ENCODE measurements at places on chromosomes 3 and 15.

DNA sequence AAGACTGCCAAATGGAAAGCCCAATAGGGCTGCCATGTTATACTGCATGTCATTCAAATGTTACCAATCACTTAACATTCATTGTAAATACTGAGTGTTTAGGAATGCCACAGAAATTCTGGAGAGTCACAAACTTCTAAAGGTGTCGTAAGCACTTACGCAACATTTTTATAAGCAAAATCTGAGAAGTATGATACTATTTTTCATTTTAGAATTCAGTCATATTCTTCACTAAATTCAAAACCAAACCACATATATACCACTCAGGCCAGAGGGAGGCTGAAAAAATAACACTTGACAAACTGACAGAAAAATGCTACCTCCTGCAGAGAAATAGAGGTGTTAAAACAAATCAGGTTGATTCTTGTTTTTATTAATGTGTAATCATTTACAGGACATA, 89.8 kb downstream of the THBS1 start:
- peaks cover 5% of the 10 kb centered on the region for H3K4me1 ChIP-seq
- no peaks in the 10 kb centered on the region for H3K36me3 ChIP-seq

DNA sequence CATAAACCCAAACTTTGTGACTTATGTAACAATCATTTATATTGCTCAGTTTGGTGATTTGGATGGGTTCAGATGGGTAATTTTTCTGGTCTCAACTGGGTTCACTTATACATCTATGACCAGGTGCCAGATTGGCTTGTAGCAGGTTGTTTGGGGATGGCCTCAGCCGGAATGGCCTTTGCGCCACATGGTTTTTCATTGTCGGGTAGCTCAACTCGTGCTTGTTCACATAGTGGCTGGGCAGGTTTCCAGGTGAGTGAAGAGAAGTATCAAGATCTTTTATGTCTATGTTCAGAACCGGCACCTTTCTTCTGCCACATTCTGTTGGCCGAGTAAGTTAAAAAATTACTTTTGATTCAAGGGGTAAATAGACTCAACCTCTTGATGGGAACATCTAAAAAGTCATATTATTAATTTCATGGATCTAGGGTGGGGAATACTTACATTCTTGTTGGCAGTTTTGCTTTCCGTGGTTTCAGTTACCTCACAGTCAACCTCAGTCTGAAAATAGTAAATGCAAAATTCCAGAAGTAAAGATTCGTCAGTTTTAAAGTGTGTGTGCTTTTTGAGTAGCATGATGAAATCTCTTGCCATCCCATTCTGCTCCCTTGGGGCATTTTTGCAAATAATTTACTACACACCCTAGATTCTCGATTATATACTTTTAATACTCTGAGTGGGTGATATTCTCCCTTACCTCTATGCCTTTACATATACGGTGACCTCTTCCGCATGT, 745.7 kb upstream of the CCDC54 start:
- H3K27ac ChIP-seq = no peak overlapping the region
- no peak for DNase-seq
- H3K4me3 ChIP-seq = no peak overlapping the region
- H3K36me3 ChIP-seq = no peaks in the 10 kb centered on the region
- H3K4me1 ChIP-seq = no peaks in the 10 kb centered on the region
- no peaks in the 10 kb centered on the region for H3K27me3 ChIP-seq

- H3K4me3 ChIP-seq = peak overlapping the region; percentile 6
- no peaks in the 10 kb centered on the region for H3K27me3 ChIP-seq
- no peak for DNase-seq
- peaks cover under 1% of the 10 kb centered on the region for H3K36me3 ChIP-seq
- H3K27ac ChIP-seq = peak overlapping the region; percentile 91
- H3K4me1 ChIP-seq = peaks cover 54% of the 10 kb centered on the region
Observed at GRCh38 chr3:50302095-50303012, 1.0 kb downstream of the HYAL1 start.

- H3K4me3 ChIP-seq = peak overlapping the region; percentile 70
- H3K27me3 ChIP-seq = no peaks in the 10 kb centered on the region
- DNase-seq = no peak
- H3K36me3 ChIP-seq = no peaks in the 10 kb centered on the region
Observed at GRCh38 chr15:63045465-63045840, 2.9 kb downstream of the TPM1 start.

All from vagina (tissue), 2 donors.